Activated T-helper 9 cell treated with anti-CD3 and anti-CD28 coated beads, Interleukin-2, amount 50 U/mL, for 16 hours (primary cell): ENCODE measurements at places on chromosomes 13 and 19.
A peak's percentile ranks its signal among the peaks of the same experiment; 100 is the strongest.

DNA sequence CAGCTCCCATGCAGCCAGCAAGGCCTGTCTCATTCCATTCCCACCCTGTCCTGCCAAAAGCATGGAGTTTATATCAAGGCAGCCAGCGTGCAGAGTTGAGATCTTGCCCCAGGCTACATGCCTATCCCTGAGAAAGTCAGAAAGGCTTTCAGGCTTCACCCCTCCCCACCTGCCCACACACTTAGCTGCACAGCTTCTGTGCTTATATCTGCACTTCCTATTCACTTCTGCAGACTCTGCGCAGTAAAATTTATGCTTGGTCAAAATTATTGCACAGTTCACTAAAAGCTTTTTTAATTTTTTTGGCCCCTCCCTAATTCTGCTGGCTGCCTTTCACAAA lies 12.5 kb upstream of the ZNF675 start:
- no peak for DNase-seq

DNA sequence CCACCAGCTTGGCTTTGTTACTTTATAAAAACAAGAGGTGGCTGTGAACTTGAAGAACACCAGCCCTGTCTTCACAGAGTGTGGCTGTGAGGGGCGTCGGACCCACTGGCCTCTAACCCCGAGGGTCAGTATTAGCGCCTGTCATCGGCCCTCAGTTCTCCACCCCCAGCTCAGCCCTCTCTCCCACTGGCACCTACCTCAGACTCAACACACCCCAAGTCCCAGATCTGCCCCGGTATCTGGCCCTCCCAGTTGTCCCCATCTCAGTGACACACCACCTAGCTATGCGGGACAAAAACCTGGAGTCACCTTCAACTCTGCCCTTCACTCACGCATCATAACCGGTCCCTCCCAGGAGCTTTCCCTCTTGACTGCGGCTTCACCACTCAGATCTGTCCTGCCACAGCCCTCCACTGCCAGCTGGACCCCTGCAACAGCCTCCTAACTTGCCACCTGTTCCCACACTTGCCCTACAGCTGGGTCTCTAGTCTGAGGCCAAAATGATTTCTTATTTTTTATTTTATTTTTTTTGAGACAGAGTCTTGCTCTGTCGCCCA lies 45.4 kb downstream of the PEPD start:
- DNase-seq = no peak

DNA sequence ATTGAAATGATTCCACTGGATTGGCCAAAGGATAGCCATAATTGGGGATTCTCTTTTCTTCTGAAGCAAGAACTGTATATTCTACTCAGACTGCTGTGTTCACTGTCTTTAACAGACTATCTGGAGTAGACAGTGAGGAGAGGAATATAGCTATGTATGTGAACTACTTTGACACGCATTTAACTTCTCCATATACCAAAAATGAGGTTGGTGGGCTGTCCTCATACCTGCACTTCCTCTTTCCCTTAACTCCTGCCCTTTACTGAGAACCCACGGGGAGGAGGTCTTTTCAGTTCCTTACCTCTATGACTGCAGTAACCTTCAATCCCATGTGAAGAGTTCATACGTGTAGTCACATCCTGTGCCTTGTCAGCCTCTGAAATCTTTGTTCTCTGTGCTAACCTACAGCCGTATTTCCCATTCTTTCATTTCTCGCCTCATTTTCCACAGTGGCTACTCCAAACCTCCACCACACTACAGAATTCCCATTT lies 305.8 kb downstream of the MTUS2 start:
- DNase-seq = no peak

GRCh38 chr13:30391956-30392680 lies 30.2 kb upstream of the UBE2L5 start:
- no peak for DNase-seq

DNA sequence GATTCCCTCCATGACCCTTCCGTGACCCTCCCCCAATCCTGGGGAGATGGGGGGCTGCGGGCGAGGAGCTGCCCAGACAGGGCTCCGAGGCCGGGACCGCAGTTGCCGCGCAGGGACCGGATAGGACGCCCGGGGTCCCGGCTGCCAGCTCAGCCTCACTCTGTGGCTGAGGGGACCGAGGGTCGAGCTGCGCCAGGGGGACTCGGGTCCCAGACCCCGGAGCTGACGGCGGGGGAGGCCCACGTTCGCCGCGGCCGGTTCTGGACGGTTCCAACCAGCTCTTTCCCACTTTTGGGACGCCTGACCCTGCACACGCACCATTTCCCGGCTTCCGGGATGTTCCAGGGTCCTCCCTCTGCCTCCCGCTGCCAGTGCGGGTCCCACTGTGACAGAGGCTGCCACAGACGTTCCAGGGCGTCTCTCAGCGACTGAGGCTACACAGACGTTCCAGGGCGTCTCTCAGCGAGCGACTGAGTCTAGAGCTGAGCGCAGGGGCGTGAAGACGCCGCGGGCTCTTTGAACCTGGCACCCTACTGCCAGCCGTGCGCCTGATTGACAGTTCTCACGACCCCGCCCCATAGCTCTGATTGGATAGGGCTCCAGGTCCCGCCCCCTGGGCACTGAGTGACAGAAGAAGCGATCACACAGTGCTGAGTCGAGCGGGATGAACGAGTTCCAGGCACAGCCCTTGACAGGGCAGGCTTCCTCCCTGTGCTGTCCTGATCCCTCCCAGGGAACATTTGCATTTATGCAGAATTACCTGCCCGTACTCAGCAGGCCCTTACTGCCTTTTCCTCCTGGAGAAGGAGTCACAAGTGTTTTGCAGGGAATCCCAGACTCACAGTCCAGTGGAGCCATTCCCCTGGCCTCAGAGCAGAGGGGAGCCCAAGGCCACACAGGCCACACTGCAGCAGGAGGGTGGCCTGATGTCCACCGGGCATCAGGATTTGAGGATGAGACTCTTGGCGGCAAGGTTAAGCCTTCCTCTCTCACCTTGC lies at the start of gene ZNF563:
Gene ZNF563 (minus strand): TSS at position 472 of the 998 bp plus-strand sequence. CDS start 151 bp downstream, at position 321.
- peak; percentile 94 for DNase-seq

DNA sequence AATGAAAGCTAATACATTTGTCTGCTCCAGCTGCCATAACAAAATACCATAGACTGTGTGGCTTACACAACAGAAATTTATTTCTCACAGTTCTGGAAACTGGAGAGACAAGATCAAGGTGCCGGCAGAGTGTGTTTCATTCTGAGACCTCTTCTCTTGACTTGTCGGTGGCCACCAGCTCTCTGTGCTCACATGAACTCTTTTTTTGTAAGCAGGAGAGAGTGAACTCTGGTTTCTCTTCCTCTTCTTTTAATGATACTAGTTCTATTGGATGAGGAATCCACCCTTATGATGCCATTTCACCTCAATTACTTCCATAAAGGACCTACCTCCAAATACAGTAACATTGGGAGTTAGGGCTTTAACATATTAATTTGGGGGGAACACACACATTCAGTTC lies 11.7 kb downstream of the KCTD12 start:
- DNase-seq = no peak
